Germinal center (tissue), 1 donor: ENCODE measurements at places on chromosomes 7 and 10.

GRCh38 chr7:40795607-40796006, 660.8 kb downstream of the SUGCT start:
- no peak for DNase-seq

DNA sequence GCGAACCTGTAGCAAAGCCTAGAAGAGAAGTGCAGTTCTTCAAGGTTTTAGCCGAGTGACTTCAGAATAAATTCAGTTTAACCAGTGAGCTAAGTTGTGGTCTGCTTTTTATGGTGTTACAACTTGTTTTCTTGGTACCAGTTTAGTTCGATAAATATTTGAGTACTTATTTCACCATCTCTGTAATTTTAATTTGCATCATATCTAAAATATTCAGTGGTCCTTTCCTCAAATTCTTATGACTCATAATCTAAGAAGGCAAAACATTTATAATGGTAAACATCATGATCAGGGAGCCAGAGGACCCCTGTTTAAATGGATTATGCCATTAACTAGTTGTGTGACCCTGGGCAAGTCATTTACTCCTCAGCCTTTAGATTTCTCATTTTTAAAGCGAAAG, 4.1 kb upstream of the BMPER start:
- no peak for DNase-seq

DNA sequence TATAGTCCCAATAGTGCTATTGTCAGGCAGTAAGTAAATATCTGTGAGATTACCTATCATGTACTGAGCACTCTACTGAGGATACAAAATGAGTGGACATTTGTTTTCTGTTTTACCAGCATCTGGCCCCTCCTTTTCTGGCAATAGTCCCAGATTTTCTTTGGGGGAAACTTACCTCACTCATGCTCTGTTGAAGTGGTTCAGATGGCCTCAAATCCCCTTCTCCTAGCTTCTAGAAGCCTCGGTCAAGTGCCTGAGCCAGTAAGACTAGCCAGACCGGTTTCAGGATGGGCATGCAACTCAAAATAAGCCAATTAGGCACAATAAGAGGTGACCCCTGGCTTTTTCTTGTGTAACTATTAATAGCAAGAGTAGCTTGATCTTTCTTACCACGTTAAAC, 19.7 kb downstream of the TRDMT1 start:
- no peak for DNase-seq

- DNase-seq = no peak
Observed at GRCh38 chr10:11191678-11192077, 174.0 kb downstream of the CELF2 start.

- DNase-seq = no peak
Observed at GRCh38 chr7:1987591-1988532, 244.9 kb downstream of the MAD1L1 start.

DNA sequence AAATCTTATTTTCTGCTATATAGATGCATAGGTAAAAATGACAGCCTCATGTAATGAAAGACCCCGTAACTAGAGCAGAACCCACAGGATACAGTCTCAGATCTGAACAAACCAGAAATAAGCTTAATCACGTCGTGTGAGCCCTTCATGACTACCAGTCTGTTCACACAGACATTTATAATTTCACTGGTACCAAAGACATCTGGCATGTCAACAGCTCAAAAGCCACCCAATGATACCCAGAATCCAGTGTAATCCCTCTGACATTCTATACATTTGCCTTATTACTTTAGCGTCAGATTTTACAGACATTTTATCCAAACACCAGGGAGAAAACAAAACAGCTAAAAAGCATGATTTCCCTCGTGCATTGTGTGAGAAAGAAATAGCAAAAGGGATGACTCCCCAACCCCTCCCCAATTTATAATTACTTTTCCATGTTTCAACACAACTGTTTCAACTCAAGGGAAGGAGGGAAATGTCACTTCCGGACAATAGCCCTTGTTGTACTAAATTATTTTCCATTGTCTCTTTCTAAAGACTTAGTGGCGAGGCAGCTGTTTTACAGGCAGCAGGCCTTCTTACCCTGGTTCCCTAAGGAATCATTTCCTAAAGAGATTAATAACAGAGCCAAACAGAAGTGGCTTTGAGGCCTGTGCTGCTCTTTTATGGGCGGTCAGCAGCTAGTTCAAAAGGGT, 33.2 kb downstream of the DOCK4 start:
- no peak for DNase-seq

DNA sequence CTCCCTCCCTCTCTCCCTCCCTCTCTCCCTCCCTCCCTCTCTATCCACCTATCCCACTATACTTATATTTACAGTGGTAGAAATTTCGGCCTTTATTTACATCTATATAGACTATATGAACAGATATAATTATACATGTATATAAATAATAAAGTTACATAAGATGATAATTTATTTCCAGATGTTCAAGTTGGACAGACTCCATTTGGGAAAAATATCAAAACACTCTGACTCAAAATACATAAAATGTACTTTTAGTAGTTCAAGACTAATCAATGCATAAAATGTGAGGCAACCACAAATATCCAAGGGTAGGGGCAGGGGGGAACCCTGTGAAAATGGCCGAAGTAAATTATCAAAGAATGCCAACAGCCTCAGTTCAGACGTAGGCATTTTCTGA, 203.0 kb downstream of the FANK1 start:
- DNase-seq = no peak
